Effector memory CD8-positive, alpha-beta T cell (primary cell): ENCODE measurements at places on chromosomes 7 and 10.
A peak's percentile ranks its signal among the peaks of the same experiment; 100 is the strongest.

DNA sequence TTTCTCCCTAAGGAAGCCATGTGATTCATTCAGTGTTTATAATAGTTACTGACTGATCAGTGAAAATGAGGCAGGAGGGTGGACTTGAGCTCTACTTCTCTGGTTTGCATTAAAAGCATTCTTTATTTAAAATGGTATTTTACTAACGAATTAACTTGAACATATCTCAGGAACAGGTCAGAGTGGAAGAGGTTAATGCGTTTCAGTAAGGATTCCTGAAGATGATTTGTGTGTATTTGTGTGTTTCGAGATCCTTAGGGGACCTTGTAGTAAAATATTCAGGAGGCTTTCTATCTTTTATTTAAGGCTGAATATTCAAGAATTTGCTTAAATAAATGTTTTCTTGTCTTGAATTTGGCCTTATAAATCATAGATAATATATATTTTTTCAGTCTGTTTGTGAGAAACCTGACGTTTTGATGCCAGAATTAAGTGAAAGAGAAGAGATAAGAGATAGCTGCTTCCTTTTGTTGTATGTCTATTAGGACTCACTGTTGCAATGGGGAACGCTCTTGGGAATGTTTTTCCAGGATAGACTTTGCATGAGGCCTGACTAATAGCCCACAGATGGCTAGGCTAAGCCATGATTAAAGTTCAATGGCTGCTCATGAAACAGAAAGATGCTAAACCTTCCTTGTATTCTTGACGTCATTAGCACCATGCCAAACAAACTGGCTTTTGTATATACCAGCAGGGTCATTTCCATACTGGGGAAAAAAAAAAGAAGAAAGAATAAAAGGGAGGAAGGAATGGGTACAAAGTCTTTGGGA is 93.8 kb upstream of the MTPN start:
- no peak for DNase-seq

- peak; percentile 76 for DNase-seq
Observed at GRCh38 chr10:70549962-70550458, 52.5 kb downstream of the PRF1 start.

- DNase-seq, result peak; percentile 7
Observed at GRCh38 chr10:100872034-100872791, 40.5 kb upstream of the SLF2 start.

- DNase-seq, result no peak
Observed at GRCh38 chr7:36758879-36759278, 34.6 kb upstream of the AOAH start.

DNA sequence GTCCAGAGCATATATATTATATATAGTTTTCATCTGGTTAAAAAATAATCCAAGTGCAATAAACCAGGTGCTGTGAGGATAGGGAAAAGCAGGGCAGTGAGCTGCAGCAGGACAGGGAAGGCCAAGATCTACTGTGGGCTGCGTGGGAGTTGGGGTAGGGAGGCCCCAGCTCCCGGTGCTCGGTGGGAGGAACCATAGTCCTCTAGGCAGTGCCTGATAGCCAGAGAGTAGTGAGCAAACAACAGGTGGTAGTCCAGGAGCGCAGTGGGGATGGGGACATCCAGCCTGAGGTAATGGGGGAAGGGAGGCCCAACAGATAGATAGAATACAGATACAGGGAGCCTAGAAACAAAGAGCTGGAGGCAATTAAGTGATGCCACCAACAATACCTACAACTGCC is 4.1 kb upstream of the BMPR1A start:
- no peak for DNase-seq

- DNase-seq, result no peak
Observed at GRCh38 chr10:13592306-13592705, 5.5 kb downstream of the PRPF18 start.

DNA sequence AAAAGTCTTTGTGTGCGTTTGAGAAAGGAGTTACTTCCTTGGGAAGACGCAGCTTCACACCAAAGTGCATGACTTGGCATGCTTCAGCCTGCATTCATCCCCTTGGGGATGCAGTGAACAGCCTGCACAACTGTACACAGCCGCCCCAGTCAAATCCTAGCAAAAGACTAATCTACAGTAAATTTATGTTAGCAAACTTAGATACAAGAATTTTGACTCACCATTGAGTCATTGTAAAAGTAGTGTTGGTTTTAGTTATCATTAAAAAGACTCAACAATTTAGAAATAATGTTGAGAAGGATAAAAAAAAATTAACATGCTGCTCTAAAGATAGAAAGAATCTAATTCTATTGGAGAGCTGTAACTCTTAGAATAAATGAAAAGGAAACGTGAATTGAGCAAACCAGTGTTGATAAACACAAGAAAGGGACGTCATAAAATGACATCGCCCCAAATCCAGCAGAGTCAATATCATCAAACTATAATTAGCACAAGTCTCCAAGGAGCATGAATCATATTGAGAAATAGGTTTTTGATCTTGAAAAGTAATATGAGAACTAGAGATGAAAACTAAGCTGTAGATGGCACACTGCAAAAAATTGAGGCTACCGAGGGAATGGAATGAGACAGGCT is 11.9 kb upstream of the OPTN start:
- DNase-seq, result no peak

- no peak for DNase-seq
Observed at GRCh38 chr10:131907679-131908078, 6.9 kb downstream of the PPP2R2D start.

DNA sequence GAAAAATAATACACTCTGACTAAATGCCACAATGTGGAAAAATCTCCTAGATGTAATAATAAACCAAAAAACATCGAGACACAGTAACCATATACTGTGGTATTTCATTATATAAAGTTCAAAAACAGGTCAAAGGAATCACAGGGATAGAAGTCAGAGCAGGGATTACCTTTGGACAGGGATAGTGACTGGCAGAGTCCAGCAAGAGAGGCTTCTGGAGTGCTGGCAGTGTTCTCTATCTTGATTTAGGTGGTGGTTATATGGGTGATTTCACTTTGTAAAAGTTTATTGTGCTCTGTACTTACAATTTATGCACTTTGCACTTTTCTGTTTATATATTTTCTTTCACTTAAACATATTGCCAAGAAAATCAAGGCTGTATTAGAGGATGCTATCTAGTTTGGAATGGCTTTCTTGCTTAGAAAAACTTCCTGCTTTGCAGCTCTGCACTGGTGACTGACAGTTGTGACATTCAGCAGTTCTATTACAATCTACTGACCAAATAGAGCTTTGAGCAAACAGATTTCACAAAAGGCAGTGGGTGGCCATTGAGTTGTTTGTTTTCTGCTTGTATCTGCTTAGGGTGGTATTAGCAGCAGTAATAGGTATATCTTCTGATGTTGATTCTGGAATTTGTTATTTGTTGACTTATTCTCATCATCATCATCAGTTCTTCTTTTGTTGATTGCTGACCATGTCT is 263.6 kb upstream of the LRGUK start:
- no peak for DNase-seq

DNA sequence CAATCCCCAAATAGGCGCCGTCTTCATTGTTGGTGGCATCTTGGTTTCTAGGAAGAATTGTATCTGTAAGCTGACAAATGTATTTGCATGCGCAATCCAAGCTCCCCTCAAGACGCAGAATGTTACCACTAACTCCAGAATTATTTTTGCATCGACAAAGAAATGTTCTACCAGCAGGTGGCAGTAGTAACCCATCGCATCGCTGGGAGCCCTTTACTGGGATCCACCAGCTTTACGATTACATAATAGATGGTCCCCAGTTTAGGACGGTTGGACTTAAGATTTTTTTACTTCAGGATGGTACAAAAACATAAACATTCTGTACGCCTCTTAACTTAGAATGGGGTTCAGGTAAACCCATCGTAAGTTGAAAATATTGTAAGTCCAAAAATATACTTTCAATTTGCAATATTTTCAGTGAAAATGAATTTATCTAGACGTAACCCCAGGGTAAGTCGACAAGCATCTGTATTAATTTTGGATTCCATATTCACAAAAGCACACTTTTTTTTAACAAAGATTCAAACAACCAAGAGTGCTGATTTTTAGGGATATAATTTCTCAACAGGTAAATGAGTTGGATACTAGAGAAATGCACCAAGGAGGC is 114.0 kb upstream of the COBL start:
- DNase-seq, result no peak

GRCh38 chr10:128050936-128051335 is 75.3 kb downstream of the MKI67 start:
- DNase-seq, result no peak

GRCh38 chr10:80394358-80394916 is 13.9 kb upstream of the PRXL2A start:
- DNase-seq, result no peak

- DNase-seq, result no peak
Observed at GRCh38 chr10:113118882-113119281, 168.8 kb downstream of the TCF7L2 start.

DNA sequence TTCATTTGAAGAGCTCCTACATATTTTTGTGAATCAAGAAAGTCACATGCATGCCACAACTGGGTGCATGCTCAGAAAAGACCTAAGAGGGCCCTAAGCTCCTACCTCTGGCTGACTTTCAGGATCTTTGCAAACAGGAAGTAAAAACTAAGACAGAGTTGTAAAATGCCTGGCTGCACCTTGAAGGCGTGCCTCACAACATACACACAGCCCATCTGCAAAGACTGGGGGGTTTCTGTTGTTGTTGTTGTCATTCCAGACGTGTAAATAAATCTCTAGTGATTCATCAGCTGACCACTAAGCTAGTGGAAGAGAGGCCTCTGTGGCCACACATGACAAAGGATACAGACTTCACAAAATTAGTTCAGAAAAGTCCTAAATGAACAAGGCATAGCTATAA is 31.8 kb downstream of the SMURF1 start:
- no peak for DNase-seq

DNA sequence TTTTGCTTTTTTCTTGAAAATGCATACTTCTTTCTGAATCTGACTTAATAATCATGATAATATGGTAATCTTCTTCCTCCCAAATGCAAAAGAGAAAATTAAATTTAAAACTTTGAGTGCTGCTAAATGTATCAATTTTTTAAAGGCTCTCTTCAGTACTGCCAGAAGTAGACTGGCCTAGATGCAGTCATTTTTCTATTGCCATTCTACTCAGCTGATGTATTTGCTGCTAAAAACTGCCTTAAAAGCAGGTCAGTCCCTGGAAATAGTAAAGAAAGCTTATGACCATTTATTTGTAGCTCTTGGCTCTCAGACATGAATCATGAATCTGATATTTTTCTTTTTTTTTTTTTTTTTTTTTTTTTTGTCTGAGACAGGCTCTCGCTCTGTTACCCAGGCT is 28.5 kb downstream of the NAPEPLD start:
- DNase-seq, result no peak

- DNase-seq, result no peak
Observed at GRCh38 chr10:6320320-6321010, 117.7 kb downstream of the PFKFB3 start.

GRCh38 chr7:129427526-129428045 is 6.6 kb upstream of the STRIP2 start:
- no peak for DNase-seq

GRCh38 chr10:15897287-15897686 is 37.0 kb upstream of the MINDY3 start:
- DNase-seq, result no peak

DNA sequence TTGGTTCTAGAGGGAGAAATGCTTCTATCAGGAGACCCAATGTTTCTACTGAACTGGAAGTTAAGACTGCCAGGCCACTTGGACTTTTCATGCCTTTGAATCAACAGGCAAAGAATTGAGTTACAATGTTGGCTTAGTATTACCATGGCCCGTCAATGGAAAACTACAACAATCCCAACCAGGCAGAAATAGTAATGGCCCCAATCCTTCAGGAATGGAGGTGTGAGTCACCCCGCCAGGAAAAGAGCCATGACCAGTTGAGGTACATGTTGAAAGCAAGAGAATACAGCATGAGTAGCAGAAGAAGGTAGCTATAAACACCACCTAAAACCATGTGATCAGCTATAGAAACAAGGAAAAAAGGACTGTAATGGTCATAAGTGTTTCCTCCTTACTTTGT is 101.9 kb downstream of the DGKB start:
- no peak for DNase-seq

DNA sequence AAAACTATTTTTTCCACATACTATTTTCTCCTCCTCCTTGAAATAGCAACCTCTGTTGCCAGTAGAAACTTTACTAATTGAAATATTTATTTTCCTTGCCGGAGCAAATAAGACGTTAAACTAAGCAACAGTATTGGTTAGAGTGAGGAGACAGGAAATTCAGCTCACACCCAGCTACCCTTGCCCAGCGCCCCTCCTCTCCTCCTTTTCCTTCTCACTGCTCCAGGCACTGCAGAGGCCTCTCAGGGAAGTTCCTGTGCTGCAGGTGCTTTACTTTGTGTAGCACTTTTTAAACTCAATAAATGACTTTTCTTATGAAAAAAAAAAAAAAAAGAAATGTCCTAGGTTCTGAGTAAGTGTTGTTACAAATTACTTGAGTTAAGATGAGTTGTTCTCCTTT is 134.0 kb downstream of the SEMA3E start:
- DNase-seq, result no peak

DNA sequence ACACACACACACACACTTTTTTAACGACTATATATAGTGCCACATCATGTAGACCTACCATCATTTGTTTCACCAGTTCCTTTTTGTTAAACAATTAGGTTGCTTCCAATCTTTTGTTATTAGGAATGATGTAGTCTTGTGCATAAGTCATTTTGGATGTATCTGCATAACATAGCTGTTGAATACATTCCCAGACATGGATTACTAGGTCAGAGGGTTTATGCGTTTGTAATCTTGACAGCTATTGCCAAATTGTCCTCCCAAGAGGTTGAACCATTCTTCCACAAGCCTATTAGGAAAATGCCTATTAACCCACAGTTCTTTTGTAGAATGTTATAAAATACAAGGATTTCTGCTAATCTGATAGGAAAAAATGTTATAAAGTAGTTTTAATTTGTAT is 87.3 kb downstream of the PALS2 start:
- DNase-seq, result no peak

DNA sequence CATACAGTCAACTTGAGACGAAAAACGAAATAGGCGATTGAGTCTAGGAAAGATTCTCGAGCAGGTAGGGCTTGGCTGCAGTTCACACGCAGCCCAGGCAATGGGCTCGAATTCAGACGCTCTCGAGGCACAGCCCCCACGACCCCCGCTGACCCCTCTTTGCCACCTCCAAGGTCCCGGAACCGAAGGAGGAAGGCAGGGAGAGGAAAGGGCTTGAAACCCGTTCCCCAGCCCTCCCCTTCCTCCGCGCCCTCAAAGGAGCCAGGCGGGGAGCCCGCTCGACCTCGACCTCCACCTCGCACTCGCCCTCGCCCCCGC is 441 bp downstream of the CCDC186 start:
- no peak for DNase-seq

DNA sequence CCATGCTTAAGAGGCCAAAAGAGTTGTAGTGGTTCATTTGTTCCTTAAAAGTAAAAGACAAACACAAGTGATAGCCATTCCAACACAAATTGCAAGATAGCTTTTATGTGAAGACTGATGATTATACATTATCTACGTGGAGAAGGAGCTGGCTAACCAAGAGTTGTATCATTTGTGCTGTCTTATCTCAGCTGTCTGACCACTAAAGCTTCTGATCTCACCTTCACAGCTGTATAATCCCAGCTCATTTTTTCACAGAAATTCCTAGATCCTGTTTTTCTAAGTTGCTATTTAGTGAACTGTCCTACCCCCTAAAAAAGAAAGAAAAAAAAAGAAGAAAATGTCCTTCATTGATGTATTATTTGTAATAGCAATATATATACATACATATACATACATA is 9.8 kb downstream of the USP6NL start:
- DNase-seq, result no peak

- DNase-seq, result no peak
Observed at GRCh38 chr10:104109908-104110662, 11.9 kb upstream of the SFR1 start.
